NCI-H82 (cell line): ENCODE measurements at places on chromosomes 6 and 20.
A peak's percentile ranks its signal among the peaks of the same experiment; 100 is the strongest.

DNA sequence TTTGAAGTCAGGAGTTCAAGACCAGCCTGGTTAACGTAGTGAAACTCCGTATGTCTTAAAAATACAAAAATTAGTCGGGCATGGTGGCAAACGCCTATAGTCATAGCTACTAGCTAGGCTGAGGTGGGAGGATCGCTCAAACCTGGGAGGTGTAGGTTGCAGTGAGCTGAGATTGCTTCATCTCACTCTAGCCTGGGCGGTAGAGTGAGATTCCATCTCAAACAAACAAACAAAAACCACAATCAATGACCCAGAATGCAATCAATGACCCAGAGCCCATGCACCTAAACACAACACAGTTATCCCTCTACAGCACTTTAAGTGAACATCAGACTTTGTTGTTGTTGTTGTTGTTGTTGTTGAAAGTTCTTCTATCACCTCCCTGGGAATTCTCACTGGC, 77.9 kb downstream of the MYB start:
- no peak for DNase-seq

DNA sequence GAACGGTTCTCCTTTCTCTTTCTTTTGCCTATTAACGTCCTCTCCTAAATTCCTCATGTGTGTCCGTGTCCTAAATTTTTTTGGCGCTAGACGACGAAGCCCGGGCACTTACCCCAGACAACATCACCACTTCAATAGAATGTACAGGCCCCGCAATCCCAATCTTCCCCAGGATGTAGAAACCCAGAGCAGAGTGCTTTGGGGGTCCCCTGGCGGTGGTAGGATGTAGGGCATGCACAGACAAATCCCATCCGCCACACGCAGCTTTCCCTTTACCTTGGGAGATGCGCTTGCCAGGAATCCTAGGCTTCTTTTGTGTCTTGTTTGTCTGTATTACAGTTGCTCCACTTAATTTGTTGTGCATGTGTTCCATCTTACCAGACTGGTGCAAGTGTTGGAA, 417.3 kb upstream of the ARID1B start:
- DNase-seq: peak; percentile 9

- DNase-seq: no peak
Observed at GRCh38 chr20:61564628-61565027, 312.6 kb downstream of the CDH4 start.

- peak; percentile 50 for DNase-seq
Observed at GRCh38 chr6:33384581-33385020, 7.0 kb upstream of the KIFC1 start.

DNA sequence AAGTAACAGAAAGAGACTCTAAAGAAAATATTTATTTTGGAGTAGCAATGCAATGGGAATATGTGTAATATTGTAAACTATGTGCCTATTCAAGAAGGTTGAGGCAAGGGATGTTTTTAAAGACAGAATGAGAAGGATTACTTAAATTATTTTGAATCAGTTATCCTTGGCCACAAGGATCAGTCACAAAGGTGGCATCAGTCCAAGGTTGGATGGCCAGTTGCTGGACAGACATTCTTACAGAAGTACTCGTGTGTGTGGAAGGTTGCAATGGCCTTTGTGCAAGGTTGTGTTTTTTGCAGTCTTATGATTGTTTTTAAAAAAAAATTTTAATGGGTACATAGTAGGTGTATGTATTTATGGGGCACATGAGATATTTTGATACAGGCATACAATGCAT, 2.0 kb downstream of the QRSL1 start:
- DNase-seq: no peak

DNA sequence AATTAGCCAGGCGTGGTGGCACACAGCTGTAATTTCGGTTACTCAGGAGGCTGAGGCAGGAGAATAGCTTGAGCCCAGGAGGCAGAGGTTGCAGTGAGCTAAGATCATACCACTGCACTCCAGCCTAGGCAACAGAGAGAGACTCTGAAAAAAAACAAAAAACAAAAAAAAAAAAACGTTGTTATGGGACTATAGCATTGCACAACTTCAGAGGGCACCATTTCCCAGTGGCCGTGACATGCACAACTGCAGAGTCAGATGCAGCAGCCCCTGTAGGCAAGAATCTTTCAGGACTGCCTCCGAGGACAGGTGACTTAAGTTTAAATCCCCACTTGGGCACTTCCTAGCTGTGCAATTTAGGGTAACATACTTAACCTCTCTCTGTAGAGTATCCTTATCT, 64.0 kb downstream of the ZNF217 start:
- DNase-seq: no peak

- peak; percentile 7 for DNase-seq
Observed at GRCh38 chr20:8829256-8829655, 239.6 kb upstream of the PLCB4 start.

DNA sequence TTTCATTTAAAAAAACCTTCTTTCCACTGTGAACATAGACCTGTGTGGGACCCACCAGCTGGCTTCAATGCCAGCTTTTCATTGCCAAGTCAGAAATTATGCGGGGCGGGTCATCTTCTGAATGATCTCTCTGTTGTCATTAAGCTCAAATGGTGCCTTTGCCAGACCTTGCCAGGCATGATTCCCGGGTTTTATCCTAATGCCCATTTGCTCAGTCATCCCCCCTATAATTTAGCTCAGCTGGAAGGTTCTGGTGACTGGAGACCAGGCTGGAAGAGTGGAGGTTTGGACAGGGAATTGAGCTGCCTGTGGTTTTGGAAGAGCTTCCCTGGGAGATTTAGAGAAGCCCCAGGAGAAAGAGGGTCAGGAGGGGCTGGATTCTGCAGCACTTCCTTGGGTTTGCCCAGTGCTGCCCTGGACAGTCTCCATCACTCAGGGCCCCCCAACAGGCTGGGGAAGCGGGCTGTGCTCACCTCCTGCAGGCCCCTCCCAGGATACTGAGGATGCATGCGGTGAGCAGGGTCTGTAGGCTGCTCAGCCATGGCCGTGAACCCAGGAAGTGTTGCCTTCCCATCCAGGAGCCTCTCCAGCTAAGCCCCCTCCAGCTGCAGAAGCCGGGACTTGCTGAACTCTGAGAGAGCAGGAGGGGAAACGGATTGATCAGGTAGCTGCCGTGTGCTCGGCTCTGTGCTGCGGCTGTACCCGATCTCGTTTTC, 273.0 kb downstream of the CDH4 start:
- no peak for DNase-seq

DNA sequence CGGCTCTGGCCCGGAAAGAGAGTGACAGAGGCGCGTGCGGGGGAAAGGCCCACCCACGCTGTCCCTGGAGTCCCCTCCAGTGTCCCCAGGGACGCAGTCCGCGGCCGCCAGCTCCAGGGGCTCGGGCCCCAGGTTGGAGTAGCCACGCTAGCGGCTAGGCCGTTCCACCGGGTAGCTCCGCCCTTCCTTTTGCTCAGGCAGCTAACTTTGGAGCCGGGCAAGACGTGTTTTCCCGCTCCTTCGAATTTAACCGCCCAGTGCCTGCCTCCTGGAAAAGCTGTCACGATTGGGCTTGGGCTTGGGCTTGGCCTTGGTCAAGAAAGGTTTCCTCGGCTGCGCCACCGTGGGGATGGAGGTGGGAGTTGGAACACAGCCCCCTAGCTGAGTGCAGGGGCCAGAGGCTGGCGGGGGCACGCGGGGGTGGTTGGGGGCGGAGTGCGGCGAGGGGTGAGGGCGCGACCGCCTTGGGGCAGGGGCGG, 4.7 kb downstream of the LINC00237 start:
- peak; percentile 49 for DNase-seq
